ENCODE measurements at places on chromosomes 16 and 17.

- no peak for DNase-seq
- no peaks in the 10 kb centered on the region for H3K27me3 ChIP-seq
- H3K4me1 ChIP-seq = peaks cover 88% of the 10 kb centered on the region
- H3K4me3 ChIP-seq = no peak overlapping the region
Observed at GRCh38 chr17:80864751-80865150, 126.9 kb upstream of the CHMP6 start.

DNA sequence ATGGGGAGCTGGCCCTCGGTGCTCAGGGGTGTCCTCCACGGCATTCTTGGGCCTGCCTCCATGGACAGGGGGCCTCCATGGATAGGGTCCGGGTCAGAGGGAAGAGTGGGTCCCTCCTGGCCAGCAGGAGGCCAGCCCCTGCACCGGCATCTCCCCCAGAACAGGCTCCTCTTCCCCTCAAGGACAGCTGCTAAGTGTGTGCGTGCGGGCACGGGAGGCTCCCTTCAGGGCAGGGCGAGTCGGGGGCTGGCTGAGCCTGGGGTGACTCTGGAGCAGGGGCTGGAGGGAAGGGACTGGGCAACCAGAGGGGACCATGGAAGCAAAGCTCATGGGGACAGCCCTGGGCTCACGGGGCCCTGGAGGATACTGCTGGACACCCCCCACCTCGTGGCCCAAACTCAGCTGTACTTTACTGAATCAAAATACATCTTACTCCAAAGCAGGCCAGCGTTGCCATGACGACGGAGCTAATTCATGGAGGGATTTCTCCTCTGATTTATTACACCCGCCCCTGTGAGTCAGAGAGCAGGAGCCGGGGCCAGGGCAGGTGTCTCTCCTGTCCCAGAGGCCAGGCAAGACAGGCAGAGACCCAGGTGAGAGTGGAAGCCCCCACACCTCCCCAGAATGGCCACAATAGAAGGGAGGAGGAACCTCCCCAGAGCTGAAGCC, 2.1 kb downstream of the CASKIN1 start:
- peaks cover 32% of the 10 kb centered on the region for H3K27me3 ChIP-seq
- no peak overlapping the region for H3K4me3 ChIP-seq
- peaks cover 6% of the 10 kb centered on the region for H3K4me1 ChIP-seq
- no peak overlapping the region for H3K27ac ChIP-seq
- DNase-seq = no peak

GRCh38 chr17:28008513-28008912, 34.0 kb upstream of the NLK start:
- DNase-seq = peak; percentile 4
- no peak overlapping the region for H3K27ac ChIP-seq
- H3K27me3 ChIP-seq = peaks cover 17% of the 10 kb centered on the region
- H3K4me1 ChIP-seq = no peaks in the 10 kb centered on the region
- H3K4me3 ChIP-seq = no peak overlapping the region

- H3K27ac ChIP-seq = peak overlapping the region; percentile 73
- H3K27me3 ChIP-seq = no peaks in the 10 kb centered on the region
- peak overlapping the region; percentile 72 for H3K4me3 ChIP-seq
- H3K36me3 ChIP-seq = peaks cover 58% of the 10 kb centered on the region
- DNase-seq = no peak
Observed at GRCh38 chr16:87854907-87855683, 14.2 kb downstream of the SLC7A5 start.

- H3K4me3 ChIP-seq = no peak overlapping the region
- no peak overlapping the region for H3K27ac ChIP-seq
- no peak for DNase-seq
- H3K27me3 ChIP-seq = no peaks in the 10 kb centered on the region
- H3K36me3 ChIP-seq = peaks cover 3% of the 10 kb centered on the region
Observed at GRCh38 chr16:3968551-3968950, 88.0 kb upstream of the CREBBP start.

- H3K36me3 ChIP-seq = no peaks in the 10 kb centered on the region
- peaks cover 37% of the 10 kb centered on the region for H3K4me1 ChIP-seq
- no peak overlapping the region for H3K27ac ChIP-seq
- H3K4me3 ChIP-seq = no peak overlapping the region
- no peak for DNase-seq
Observed at GRCh38 chr16:81713796-81714195, 65.3 kb upstream of the PLCG2 start.

DNA sequence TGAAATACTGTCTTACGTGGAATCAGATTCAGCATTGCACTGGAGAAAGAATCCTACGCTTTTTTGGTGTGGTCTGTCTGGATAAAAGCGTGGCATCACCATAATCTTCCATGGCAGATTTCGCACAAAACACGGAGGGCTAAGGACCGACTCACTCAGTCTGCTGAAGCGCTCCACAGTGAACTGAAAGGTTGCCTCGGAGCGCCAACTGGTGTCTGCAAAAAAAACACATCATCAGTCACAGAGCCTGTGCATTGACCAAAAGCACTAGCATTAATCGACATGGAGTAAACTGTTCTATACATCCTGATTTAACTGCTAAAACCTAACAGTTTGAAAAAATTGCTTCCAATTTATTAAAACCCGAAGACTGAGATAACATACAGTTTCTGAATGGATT, 40.5 kb downstream of the USP7 start:
- DNase-seq = no peak
- H3K4me3 ChIP-seq = no peak overlapping the region
- H3K27me3 ChIP-seq = no peaks in the 10 kb centered on the region
- peaks cover 74% of the 10 kb centered on the region for H3K36me3 ChIP-seq

GRCh38 chr16:54493061-54493460, 206.5 kb upstream of the IRX3 start:
- no peaks in the 10 kb centered on the region for H3K36me3 ChIP-seq
- H3K4me1 ChIP-seq = no peaks in the 10 kb centered on the region
- no peak overlapping the region for H3K27ac ChIP-seq
- no peak for DNase-seq
- no peak overlapping the region for H3K4me3 ChIP-seq

GRCh38 chr17:61467416-61468262, 15.4 kb downstream of the TBX4 start:
- H3K4me1 ChIP-seq = peaks cover under 1% of the 10 kb centered on the region
- peaks cover 14% of the 10 kb centered on the region for H3K27me3 ChIP-seq
- H3K27ac ChIP-seq = no peak overlapping the region

- DNase-seq = no peak
- peaks cover 13% of the 10 kb centered on the region for H3K36me3 ChIP-seq
- H3K4me3 ChIP-seq = no peak overlapping the region
- peaks cover 42% of the 10 kb centered on the region for H3K4me1 ChIP-seq
- no peak overlapping the region for H3K27ac ChIP-seq
Observed at GRCh38 chr16:23499801-23500200, 10.5 kb downstream of the GGA2 start.

GRCh38 chr16:85420501-85421337, 192.4 kb upstream of the GSE1 start:
- H3K27ac ChIP-seq = no peak overlapping the region
- no peak overlapping the region for H3K4me3 ChIP-seq
- peaks cover 8% of the 10 kb centered on the region for H3K4me1 ChIP-seq
- H3K36me3 ChIP-seq = no peaks in the 10 kb centered on the region

DNA sequence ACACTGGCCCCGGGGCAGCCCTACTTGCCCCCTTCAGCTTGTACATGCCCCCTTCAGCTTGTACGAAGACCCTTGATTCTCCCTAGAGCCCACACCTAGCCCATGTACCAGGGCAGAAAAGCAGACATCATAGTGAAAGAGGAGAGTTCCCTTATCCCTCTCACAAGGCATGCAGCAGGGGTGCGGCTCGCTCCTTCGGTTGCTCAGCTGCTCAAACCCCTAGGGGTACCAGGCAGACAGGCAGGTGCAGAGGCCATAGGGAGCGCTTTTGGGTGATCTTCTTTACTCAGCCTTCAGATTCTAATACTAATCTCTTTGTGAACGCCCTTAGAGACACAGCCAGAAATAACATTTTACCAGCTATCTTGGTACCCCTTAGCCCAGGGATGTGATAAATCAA, 286.3 kb downstream of the NPIPA8 start:
- no peak for DNase-seq
- no peaks in the 10 kb centered on the region for H3K27me3 ChIP-seq
- H3K27ac ChIP-seq = no peak overlapping the region
- no peaks in the 10 kb centered on the region for H3K36me3 ChIP-seq
- no peaks in the 10 kb centered on the region for H3K4me1 ChIP-seq
- no peak overlapping the region for H3K4me3 ChIP-seq

DNA sequence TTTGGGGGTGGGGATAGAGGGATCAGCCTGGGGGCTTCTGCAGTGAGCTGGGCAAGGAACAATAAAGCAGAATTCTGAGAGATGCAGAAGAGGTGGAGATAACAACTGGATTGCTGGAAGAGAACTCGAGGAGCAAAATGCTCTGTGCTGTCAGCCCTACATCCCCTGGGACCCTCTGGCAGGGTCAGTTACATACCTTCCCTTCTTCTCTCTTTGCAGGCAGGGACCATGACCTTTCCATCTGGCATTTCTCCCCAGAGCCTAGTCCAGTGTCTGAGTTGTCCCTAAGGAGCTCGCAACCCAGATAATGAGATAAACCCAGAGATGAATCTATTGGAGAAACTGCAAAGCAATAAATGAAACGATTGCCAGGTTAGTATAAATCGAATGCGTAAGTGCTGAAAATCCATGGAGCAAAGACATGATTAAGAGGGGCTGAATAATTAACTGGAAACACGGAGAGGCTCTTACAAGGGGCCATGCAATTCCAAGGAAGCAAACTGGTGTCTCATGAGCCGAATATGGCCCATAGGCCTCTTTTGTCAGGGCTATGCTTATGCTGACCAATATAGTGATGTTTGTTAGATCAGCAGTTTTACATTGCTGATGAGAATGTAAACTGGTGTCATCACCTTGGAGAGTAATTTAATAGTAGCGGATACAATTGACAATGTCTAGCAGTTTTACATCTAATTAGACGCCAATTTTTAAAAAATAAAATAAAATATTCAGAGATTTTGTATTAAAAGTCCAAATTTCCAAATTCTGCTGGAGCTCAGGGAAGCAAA, 129.4 kb upstream of the IRX5 start:
- DNase-seq = no peak
- no peaks in the 10 kb centered on the region for H3K36me3 ChIP-seq
- H3K4me3 ChIP-seq = no peak overlapping the region
- no peak overlapping the region for H3K27ac ChIP-seq

DNA sequence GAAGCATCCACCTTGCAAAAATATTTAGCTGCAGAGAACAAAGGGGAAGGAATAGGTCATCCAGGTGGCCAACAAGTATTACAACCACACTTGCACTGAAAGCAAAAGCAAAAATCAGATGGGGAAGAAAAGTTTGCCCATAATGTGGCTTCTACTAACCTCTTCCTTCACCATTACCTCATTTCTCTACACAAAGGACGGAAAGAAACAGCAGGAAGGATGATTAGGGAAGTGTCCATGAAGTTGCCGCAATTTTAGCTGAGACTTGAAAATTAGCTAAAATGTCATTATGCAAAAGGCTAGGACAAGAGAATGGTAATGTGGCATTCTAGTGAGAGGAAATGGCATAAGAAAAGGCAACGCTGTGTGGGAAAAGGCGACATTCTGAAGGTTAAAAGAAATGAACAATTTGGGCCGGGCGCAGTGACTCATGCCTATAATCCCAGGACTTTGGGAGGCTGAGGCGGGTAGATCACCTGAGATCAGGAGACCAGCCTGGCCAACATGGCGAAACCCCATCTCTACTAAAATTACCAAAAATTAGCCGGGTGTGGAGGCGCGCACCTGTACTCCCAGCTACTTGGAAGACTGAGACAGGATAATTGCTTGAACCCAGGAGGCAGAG, 13.7 kb downstream of the KANSL1 start:
- peak; percentile 40 for DNase-seq
- peaks cover 92% of the 10 kb centered on the region for H3K4me1 ChIP-seq

- H3K4me3 ChIP-seq = no peak overlapping the region
- H3K36me3 ChIP-seq = no peaks in the 10 kb centered on the region
- no peaks in the 10 kb centered on the region for H3K4me1 ChIP-seq
- no peak for DNase-seq
- H3K27me3 ChIP-seq = peaks cover 13% of the 10 kb centered on the region
Observed at GRCh38 chr16:46850619-46851555, 19.9 kb upstream of the C16orf87 start.

DNA sequence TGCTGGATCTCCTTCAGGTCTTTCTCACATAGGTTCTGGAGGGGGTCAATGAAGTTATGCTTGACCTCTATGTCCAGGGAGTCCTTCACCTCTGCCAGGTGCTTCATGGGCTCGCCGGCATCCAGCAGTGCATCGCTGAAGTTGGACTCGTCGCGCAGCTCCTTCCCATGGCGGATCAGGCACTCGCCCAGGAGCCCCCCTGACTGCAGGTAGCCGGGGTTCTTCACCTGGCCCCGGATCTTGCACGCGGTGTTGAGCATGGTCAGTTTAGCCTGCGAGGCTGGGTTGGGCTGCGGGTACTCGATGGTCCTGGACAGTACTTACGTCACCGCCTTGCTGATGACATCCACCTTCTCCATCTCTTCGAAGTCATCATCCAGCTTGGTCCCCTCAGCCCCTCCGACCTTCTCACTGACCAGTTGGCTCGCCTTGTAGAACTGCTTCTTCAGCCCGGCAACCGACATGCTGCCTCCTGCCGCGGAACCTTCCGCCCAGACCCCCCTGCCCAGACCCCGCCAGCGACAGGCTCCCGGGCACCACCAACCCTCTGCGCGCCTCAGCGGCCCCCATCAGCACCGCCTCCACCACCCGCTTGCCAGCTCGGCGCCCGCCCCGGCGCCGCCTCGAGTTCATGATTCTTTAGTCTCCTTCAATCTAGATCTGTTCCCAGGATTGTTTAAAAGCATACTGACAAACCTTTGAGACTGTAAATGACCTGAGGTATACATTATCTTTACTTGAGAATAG, 99.8 kb downstream of the KPNA2 start:
- H3K36me3 ChIP-seq = peaks cover 4% of the 10 kb centered on the region
- DNase-seq = no peak

GRCh38 chr16:56607109-56607618, 1.2 kb upstream of the MT2A start:
- H3K27ac ChIP-seq = peak overlapping the region; percentile 86
- no peak overlapping the region for H3K4me3 ChIP-seq
- H3K4me1 ChIP-seq = peaks cover 52% of the 10 kb centered on the region
- H3K27me3 ChIP-seq = no peaks in the 10 kb centered on the region
- peak; percentile 35 for DNase-seq
- peaks cover 2% of the 10 kb centered on the region for H3K36me3 ChIP-seq

DNA sequence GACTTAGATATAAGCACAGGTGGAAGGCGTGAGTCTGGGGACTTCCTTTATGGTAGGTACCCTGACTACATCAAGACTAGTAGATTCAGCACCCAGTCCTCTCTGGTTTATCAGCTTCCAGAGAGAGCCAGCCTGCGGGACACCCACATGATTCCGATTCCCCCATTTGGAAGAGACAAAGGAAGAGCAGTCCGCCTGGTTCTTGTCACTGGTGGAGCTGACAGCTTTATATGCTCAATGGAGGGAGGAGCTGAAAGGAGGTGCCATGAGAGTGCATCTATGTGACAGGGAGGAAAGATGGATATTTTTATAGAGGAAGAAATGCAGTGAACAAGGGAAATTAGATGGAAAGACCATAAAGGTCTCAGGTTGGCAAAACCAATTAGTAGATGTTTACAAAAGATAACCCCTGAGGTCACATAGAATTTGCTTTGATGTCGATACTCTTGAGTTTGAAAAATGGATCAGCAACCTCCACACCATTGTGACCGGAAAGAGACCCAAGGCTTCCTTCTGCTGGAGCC, 437.7 kb downstream of the PMP22 start:
- no peak overlapping the region for H3K27ac ChIP-seq
- no peaks in the 10 kb centered on the region for H3K4me1 ChIP-seq
- DNase-seq = no peak

All from activated naive CD8-positive, alpha-beta T cell treated with anti-CD3 and anti-CD28 coated beads, Interleukin-2, amount 50 U/mL, for 24 hours (primary cell).